ENCODE measurements at places on chromosomes 1 and 21. TPM values are rescaled to one million over a fixed set of nuclear protein-coding genes. Genes with fewer than 3 reads are reported as not detected.

Gene CGN
- total RNA-seq = not detected

Gene FTCD
- total RNA-seq = 0.37 TPM

Gene INSRR
- not detected for total RNA-seq

Gene DEPDC1
- 44.8 TPM for total RNA-seq

Gene EFNA3
- total RNA-seq = 0.73 TPM

Gene S100A16
- 537 TPM for total RNA-seq

Gene CCDC27
- total RNA-seq = not detected

Gene OLIG2
- not detected for total RNA-seq

Gene RGS8
- not detected for total RNA-seq
